ENCODE measurements at places on chromosomes 3 and 15.
A peak's percentile ranks its signal among the peaks of the same experiment; 100 is the strongest.

DNA sequence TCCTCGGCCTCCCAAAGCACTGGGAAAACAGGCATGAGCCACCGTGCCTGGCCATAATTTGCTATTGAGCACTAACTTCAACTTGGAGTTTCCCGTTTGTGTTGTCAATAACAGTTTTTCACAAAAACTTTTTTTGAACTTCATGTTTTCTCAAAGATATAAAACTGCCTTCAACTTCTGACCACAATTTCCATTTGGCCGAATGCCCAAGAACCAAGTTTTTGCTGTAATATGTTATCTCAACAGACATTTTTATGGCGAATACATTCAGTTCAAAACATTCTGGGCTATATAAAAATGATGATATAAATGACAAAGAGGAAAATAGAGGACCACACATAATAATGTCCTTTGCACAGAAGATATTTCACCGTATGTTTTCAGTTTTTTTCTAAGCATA, 56.4 kb downstream of the NEDD4 start:
- DNase-seq = no peak

GRCh38 chr15:39143479-39143878, 437.4 kb upstream of the THBS1 start:
- no peak for DNase-seq

DNA sequence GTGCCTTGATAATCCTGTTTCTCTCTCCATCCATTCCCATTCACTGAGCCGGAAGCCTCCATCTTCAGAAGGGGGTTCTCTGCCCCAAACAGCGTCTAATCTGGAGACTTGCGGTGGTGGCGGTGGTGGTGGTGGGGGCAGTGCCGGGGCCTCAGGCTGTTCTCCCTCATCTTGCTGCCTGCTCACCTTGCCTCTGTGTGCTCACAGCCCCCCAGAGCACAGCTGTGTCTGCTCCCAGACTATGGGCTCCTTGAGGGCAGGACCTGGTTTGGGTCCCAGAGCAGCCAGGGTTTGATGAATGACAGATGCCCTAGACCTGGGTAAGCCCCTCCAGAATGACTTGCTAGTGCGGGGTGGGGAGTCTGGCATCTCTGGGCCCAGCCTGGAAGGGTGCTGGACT, 430 bp upstream of the PSTPIP1 start:
- no peak for DNase-seq

- no peak for DNase-seq
These were observed 10.9 kb upstream of the TMEM158 start for GRCh38 chr3:45236964-45237363.

DNA sequence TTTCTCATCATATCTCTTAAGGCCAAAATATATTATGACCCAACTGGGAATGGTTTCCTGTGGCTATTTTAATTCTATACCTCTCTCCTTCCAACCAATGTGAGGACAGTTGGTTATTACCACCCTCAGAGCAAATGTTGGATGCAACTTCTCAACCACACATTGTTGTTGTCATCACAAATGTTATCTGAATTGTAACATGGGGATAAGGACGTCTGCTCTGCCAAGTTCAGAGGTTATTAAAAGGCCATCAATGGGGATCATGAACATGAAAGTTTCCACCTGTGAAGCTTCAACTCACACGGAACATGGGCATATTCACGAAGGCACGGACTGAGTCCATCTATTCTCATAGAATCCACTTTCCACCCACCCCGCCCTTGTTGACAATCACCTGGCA, 46.8 kb downstream of the MB21D2 start:
- DNase-seq = no peak

- no peak for DNase-seq
These were observed 36.5 kb downstream of the TGFBR2 start for GRCh38 chr3:30642849-30643361.

DNA sequence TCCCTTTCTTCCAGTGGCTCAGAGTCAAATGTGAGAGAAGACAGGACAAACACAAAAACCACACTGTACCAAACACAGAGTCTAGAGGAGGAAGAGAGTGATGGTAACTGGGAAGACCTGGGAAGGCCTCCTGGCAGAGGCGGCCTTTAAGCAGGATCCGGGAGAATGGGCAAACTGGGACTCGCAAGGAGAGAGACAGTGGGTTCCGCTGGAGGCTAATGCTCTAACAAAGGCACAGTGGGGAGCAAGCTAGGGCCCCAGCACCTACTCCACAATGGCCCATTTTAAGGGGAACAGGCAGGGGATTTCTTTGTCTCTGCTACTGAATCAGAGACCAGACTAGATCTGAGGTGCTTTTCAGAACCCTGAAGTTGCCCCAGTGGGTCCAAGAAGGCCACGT, 81.4 kb upstream of the HES1 start:
- DNase-seq = no peak

- DNase-seq = no peak
These were observed 28.1 kb downstream of the LSAMP start for GRCh38 chr3:116417151-116417550.

- no peak for DNase-seq
These were observed 160.1 kb upstream of the CCDC54 start for GRCh38 chr3:107217172-107217571.

GRCh38 chr3:183492849-183493179, 62.7 kb downstream of the KLHL6 start:
- no peak for DNase-seq

- no peak for DNase-seq
These were observed 283.1 kb downstream of the XXYLT1 start for GRCh38 chr3:194987571-194988494.

- DNase-seq = no peak
These were observed 10.0 kb downstream of the MRPS25 start for GRCh38 chr3:15055019-15055557.

DNA sequence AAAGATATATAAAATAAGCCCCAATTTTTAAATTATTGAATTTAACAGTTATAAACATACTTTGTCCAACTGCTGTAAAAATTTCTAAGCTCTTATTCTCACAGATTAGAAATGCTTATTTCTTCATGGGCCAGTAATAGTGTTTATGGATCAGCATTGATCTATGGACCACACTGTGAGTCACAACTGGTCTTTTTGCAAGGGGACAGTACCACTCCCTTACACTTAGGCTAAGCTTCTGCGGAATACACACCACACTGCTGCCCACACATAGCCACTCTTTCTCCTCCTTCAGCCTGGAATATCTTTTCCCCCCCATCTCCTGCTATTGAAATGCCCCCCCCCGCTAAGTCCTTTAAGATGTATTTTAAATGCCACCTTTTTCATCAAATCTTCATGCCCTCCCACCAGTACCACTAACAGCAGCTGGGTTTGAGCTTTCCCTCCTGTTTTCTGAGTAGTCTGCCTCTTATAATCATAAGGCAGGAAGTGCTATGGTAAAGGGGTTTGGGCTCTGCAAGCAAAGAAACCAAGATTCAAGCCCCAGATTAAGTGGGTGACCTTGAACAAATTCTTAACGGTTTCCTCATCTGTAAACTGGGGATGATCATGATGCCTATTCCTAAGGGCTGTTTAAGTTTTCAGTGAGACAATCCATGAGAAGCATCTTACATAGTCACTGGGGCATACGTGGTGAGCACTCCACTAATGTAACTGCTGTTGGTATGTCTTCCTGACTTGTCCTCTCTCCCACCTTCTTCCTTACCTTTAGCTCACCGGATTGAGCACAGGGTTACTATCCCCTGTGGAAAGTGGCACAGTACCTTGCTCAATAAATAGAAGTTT, 69.2 kb downstream of the DCUN1D1 start:
- DNase-seq = no peak

DNA sequence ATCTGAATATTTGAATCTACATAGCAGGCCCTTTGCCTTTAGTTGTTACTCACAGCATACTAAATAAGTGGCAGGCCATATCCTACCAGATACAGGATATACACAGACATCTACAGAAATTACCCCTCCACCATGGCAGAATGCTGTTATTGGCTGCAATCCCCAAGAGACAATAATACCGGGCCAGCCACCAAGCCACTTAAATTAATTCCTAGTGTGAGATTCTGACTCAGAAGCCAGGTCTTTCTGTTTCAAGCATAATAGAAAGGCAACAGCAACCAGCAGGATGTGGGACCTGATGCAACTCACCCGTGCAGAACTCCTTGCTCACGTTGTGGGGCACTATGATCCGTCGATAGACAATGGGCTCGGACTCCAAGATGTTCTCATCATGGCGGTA, 39.8 kb downstream of the CLK3 start:
- DNase-seq = no peak

- peak; percentile 36 for DNase-seq
These were observed 269.5 kb downstream of the SUCLG2 start for GRCh38 chr3:67384760-67385397.

DNA sequence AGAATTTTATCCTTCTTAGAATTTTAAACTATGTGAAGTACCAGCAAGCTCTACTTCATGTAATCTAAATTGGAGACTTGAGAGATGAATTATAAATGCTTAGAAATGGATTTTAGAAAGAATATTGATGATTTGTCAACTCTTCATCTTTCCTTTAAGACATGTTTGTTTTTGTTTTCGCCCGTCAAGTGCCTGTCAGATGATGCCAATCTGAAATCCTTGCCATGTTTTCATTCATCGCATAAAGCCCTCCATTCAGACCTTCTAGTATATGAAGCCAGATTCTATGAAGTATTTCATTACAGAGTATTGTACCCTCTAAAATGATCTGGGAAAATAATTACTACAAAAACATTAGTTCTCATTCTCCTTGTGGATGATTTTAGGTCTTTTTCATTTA, 223.2 kb upstream of the SOX2 start:
- no peak for DNase-seq

DNA sequence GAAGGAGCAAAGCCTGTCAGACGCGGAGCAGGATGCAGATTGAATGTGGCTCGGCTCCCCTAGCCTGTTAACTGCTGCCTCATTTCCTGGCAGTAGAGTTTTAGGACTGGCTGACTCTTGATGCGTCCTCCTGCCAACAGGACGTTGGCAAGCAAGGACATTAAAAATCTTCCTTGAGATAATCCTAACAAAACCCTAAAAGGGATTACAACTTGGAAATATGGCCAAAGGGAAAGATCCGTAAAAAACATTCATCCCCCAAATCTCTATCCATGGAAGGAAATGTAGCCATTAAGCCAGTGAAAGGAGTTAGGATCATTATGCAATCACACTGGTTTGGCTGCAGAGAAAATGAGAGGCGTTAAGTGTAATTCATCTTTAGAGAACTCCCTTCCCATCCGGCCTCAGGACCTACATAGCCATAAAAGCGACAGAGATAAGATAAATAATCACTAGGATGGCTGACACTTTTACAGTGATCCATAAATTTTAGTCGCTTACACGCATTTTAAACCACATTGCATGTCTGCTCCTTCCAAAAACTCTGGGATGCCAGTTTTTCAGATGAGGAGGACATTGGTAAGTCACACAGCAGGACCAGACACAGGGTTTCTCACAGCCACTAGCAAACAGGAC, 44.5 kb upstream of the C3orf80 start:
- DNase-seq = peak; percentile 38

DNA sequence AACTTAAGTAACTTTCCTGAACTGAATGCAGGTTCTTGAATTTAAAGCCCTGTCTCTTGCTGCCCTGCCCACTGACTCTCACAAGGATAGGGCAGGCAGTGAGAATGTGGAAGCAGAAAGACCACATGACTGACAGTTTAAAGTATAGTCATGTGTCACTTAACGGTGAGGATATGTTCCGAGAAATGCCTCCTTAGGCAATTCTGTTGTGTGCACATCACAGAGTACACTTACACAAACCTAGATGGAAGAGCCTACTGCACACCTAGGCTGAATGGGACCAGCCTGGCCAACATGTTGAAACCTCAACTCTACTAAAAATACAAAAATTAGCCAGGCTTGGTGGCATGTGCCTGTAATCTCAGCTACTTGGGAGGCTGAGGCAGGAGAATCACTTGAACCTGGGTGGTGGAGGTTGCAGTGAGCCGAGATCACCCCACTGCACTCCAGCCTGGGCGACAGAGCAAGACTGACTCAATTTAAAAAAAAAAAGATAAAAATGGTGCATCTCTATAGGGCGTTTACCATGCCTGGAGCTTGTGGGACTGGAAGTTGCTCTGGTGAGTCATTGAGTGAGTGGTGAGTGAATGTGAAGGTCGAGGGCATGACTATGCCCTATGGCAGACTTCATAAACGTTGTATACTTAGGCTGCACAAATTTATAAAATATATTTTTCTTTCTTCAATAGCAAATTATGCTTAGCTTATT, 18.9 kb upstream of the COPG1 start:
- DNase-seq = no peak

GRCh38 chr3:69386556-69387385, 883 bp upstream of the FRMD4B start:
- DNase-seq = no peak

- DNase-seq = no peak
These were observed 8.7 kb downstream of the SPCS1 start for GRCh38 chr3:52714335-52715302.

DNA sequence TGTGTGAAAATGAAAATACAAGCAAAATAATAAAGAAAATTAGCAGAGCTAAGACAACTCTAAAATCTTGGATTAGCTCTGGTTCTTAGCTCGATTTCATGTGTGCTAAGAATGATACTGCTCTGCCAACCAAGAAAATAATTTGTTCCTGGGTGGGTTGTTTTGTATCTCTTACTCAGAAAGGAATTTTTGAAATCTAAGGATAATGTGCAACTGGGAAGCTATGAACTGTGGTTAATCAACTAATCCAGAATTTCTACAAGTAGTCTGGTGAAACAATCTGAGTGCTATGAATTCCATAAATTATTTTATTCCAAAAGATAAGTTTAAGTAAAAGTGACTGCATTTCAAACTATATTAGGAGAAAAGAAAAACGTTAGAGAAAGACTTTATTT, 92.0 kb downstream of the TFDP2 start:
- no peak for DNase-seq

DNA sequence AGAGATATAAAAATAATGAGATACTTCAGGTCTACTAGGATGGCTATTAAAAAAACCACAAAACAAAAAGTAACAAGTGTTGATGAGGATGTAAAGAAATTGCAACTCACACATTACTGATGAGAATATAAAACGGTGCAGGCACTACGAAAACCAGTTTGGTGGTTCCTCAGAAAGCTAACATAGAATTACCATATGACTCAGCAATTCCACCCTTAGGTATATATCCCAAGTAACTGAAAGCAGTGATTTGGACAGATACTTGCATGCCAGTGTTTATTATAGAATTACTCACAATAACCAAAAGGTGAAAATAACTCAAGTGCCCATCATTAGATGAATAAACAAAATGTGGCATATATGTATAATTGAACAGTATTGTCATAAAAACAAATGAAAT, 87.5 kb upstream of the MELTF start:
- no peak for DNase-seq

DNA sequence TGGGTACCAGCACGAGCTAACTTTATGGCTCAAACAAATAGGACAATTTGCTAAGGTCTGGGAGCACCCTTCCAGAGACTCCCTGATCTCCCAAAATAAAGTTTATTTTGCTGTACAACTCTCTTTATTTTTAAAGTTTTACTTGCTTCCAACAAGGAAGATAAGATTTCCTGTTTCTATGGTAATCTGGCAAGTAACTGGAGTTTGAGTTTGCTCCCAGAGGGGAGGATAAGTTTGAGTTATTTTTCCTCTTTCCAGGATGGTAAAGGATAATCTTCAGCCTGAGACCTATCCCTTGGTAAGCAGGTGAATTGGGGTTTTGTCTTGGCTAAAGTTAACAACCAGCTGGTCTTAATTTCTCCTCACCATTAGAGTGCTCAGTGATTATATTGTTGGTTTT, 1019.4 kb upstream of the ALCAM start:
- DNase-seq = no peak

GRCh38 chr3:149806171-149806778, 6.7 kb upstream of the RNF13 start:
- no peak for DNase-seq

Measured in left hindlimb (tissue), 1 donor.